Epithelial cell of proximal tubule (primary cell): ENCODE measurements at places on chromosomes 1 and 21. TPM values are rescaled to one million over a fixed set of nuclear protein-coding genes. Genes with fewer than 3 reads are reported as not detected.

SPRR4 gene
- not detected in 2 replicates for total RNA-seq

ERICH3 gene
- total RNA-seq: 0.14 TPM in 1 of 2 replicates, not detected in the other

DNA sequence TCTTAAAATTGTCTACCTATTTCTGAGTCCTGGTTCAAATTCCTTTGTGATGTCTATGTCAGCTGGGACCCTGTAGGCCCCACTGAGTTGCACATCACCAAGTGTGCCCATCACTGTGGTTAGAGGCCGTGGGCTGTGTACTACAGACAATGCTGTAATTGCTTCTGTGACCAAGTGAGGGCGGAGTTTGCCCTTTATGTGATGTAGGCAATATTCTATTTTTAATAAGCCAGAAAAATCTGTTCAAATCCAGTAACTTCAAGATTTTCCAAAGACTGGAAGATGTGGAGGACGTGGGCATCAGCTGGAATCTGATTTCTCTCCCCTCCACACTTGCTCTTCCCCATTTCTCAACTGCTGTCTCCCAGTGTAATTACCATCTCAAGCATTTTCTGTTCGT is 215.4 kb downstream of the PBX1 start:
- DNase-seq: no peak

GRCh38 chr1:115873184-115873583 is 32.3 kb upstream of the NHLH2 start:
- DNase-seq: no peak

GRCh38 chr1:75786901-75787493 is 941 bp downstream of the RABGGTB start:
- DNase-seq: no peak

DNA sequence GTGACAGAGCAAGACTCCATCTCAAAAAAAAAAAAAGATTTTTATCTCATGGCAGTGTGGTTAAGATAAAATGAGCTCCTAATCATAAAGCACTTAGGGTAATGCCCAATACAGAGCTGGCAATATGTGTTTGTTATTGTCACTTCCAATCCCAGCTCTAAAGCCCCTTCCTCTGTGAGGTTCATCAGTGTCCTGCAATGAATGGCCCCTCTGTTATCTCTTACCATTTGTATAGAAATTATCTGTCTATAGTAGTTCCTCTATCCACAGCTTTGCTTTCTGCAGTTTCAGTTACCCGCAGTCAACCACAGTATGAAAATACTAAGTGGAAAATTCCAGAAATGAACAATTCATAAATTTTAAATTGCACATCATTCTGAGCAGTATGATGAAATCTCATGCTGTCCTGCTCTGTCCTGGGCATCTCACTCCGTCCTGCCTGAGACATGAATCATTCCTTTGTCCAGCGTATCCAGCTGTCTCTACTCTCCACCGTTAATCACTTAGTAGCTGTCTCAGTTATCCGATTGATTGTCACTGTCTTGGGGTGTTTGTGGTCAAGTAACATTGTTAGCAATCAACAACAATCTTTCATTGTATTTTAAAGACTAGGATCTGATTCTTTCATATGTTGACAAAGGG is 50.2 kb upstream of the DNAH14 start:
- DNase-seq: no peak

DNA sequence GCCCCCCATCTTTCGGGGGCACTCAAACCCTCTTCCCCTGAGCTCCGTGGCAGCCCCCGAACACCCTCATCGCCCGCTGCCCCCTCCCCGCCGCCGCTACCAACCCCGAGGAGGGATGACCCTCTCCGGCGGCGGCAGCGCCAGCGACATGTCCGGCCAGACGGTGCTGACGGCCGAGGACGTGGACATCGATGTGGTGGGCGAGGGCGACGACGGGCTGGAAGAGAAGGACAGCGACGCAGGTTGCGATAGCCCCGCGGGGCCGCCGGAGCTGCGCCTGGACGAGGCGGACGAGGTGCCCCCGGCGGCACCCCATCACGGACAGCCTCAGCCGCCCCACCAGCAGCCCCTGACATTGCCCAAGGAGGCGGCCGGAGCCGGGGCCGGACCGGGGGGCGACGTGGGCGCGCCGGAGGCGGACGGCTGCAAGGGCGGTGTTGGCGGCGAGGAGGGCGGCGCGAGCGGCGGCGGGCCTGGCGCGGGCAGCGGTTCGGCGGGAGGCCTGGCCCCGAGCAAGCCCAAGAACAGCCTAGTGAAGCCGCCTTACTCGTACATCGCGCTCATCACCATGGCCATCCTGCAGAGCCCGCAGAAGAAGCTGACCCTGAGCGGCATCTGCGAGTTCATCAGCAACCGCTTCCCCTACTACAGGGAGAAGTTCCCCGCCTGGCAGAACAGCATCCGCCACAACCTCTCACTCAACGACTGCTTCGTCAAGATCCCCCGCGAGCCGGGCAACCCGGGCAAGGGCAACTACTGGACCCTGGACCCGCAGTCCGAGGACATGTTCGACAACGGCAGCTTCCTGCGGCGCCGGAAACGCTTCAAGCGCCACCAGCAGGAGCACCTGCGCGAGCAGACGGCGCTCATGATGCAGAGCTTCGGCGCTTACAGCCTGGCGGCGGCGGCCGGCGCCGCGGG is 837 bp downstream of the FOXD3 start:
- no peak for DNase-seq

DNA sequence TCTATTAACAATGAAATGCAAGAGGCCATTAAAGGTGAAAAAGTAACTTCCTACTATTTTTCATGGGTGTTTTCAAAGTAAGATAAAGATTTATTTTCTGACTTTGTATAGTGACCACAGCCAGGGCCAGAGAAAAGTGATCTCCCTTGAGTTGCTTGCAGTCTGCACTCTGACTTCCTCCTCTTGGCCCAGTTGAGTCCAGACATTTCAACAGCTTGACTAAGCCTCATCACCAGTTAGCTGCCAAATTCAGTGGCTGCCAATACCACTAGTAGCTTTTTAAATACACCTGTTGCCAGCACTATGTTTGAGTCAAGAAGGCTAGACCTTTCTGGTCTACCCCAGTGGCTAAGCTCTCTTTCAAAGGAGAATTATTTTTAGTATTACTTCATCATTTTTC is 3.7 kb upstream of the NEK7 start:
- DNase-seq: no peak

GRCh38 chr1:89918794-89919155 is 76.1 kb upstream of the ZNF326 start:
- DNase-seq: peak; percentile 68

DNA sequence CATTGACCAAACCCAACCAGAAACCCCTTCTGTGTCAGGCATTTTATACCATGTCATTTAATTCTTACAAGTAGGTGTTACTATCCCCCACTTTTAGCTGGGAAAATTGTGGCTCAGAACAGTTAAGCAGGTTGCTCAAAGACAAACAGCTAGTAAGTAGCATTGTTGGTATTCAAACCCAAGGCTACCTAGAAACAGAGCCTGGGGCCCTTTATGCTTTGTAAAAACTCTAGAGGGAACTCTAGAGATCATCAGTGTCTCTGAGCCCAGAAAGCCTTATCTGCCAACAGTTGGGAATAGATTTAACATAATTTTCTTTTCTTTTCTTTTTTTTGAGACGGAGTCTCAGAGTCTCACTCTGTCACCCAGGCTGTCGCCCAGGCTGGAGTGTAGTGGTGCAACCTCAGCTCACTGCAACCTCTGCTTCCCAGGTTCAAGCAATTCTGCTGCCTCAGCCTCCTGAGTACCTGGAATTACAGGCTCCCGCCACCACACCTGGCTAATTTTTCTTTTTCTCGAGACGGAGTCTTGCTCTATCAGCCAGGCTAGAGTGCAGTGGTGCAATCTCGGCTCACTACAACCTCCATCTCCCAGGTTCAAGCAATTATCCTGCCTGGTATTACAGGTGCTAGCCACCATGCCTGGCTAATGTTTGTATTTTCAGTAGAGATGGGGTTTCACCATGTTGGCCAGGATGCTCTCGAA is 48.5 kb upstream of the OSBPL9 start:
- no peak for DNase-seq

GRCh38 chr1:155081472-155082300 is 3.0 kb downstream of the EFNA3 start:
- no peak for DNase-seq
